ENCODE measurements at places on chromosomes 16 and 17.
A peak's percentile ranks its signal among the peaks of the same experiment; 100 is the strongest.

GRCh38 chr17:37710344-37710886 is 34.4 kb downstream of the HNF1B start:
- peak; percentile 70 for DNase-seq

DNA sequence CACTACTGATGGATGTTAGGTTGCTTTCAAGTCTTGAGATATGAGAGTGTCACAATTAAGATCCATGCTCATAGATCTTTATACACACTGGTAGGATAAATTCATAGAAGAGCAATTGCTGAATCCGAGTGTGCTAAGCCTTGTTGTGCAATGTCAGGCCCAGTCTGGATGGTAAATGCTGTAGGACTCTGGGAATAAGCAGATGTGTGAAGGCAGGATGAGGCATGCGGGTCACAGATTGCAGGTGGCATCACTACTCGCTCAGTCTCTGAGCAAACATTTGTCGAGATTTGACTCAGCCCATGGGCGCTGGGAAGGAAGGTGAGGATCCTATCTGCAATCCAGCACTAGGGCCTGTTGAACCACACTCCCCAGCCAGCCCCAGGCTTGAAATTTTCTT is 40.7 kb downstream of the TMEM186 start:
- no peak for DNase-seq

DNA sequence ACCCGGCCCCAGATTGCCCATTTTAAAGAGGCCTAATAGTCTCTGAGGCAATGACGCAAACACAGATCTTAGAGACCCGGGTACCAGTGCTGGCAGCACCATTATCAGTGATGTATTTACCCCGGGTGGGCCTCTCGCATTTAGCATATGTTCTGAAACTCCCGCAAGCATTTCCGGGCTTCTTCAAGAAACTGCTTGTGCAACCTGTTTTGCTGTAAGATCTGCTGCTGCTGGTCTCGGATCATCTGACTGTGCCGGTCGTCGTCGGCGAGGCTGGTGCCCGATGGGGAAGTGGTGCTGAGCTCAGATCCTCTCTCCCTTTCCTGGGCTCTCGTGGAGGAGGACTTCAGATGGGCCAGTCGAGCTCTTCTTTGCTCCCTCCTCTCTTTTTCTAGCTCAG is 12.5 kb downstream of the CEP295NL start:
- DNase-seq = no peak

- no peak for DNase-seq
Observed at GRCh38 chr16:11307639-11308492, 26.7 kb upstream of the PRM1 start.

DNA sequence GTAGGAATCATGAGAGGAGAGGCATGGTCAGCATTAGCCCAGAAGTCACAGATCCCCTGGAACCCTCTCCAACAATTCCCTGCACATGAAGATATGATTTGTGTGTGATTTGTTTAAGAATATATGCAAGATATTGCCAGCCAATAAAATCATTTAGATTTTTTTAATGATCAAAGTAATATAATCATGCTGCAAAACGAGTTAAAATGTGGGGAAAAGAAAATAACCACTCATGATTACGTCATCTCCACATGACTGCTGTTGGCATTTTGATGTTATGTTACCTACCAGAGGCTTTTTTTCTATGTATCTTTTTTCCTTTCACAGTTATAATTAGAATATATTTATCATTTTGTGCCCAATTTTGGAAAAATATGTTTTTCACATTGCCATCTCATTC is 22.4 kb downstream of the SLC35G3 start:
- DNase-seq = no peak

DNA sequence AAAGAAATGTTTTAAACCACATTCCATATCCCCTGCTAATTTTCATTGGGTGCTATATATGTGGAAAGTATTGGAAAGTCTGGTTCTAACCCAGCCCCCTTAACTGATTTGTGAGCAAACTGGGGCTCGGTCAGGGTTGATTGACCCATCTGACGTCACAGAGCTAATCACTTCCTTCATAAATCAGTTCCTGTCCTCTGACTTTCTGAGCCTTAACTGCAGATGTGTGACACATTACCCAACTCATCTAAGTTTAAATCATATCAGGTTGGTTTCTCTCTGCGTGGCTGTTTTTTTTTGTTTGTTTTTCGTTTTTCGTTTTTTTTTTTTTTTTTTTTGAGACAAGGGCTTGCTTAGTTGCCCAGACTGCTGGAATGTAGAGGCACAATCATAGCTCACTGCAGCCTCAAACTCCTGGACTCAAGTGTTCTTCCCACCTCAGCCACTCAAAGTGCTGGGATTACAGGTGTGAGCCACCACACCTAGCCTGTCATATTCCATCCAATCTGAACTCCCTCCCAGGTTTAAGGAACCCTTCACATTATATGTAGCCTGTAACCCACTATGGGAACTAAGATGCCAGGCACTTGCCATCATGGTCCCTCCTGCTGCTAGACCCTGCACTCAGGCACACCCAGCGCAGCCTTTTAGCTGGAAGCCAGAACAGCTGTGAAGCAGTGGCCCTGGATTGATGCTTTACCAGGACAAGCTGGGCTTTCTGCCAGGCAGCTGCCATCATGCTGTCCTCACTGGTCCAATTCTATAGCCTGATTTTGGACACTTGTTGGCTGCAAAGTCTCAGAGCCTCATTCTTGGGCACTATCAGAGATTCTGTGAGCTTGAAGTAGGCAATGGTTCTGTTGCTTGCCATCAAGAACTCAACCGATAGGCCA is 6.9 kb upstream of the BPTF start:
- DNase-seq = no peak

- DNase-seq = no peak
Observed at GRCh38 chr17:44847586-44847985, at the start of gene HIGD1B. Gene HIGD1B, plus strand, starts transcription at chr17:44847883. Its CDS starts 270 bp downstream, at chr17:44848153.

GRCh38 chr17:57918017-57918895 is 37.0 kb downstream of the CUEDC1 start:
- DNase-seq = no peak

DNA sequence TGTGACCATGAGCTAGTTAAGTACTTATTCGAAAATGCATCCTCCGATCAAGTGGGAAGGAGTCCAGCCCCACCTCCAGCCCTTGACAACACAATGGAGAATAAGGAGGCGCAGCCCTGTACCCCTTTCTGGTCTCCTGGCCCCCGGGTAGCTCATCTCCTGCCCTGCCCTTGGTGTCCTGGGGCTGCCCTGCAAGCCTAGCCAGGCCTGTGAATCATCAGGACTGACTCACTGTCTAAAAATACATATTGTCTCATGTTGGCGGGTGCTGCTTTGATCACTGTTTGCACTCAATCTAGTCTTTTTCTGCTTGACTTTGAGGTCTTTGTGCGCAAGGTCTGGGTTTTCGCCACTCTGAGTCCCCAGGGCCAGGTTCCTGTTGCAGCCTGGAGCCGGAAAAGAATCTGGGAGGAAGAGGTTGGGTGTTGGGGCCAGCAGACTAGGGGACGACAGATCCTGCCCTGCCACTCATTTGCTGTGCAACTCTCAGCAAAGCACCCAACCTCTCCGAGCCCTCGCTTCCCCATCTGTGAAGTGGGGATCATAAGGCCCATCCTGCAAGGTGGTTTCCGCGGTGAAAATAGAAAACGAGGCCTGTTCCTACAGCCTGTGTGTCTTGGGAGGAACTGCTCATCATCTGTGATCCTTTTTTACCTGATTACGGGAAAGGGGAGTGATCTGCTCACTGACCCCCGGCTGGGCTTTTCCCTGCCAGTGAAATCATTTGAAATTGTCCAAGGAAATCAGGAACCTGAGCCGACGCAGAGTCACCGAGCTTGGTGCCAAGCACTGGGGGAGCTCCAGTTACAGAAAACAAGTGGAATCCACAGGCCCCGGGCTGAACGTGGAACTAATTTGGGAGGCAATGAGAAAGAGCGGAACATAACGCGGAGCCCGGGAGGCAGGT is 230.4 kb downstream of the PARN start:
- DNase-seq = no peak

DNA sequence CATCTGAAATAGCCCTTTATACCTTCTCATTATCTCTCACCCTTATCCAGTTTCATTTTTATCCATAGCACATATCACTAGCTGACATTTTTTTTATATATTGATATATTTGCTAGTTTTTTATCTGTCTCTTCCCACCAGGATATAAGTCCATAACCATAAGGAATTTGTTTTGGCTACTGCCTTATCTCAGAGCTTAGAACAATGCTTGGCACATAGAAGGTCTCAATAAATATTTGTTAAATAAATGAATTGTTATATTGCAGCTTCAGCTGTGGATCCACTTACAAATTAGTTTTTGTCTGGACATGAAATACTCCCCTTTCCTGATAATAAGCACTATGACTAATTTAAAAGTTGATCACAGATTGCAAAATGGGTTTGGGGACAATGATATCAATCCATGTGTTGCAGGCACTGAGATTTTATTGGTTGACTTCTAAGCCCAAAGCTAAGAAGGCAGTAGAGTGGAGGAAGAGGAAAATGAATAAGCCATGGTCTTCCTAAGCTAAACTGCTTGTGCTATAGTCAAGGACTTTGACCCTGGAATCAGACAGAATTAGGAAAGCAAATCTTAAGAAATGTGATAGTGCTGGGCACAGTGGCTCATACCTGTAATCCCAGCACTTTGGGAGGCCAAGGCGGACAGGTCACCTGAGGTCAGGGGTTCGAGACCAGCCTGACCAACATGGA is 31.9 kb upstream of the YPEL2 start:
- no peak for DNase-seq

- DNase-seq = no peak
Observed at GRCh38 chr17:79137789-79138165, 63.2 kb downstream of the ENGASE start.

- DNase-seq = no peak
Observed at GRCh38 chr17:70107904-70108565, 33.0 kb downstream of the KCNJ16 start.

DNA sequence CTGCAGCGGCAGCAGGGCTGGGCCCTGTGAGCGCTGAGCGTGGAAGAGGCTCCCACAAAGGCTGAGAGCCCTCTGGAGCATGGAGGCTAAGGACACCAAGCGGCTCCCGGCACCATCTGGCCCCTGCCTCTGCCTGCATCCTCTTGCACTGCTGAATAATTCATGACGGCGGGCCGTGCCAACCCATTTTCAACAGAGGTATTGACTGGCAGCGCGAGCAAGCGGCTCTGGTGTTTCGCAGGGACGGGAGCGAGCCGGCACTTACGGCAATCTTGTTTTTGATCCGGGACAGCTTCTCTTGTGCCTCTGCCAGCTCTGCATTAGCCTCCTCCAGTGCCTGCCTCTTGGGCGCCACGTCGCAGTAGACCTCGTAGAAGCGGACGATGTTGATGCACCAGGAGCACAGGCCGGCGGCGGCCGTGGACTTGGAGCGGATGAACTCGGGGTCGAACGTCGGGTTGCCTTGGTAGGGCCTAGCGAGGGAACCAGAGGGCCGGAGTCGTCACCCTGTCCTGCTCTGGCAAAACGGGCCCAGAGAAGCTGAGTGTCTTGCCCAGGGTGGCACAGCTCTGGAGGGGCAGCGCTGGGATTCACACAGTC is 80.4 kb downstream of the PGS1 start:
- DNase-seq = no peak

DNA sequence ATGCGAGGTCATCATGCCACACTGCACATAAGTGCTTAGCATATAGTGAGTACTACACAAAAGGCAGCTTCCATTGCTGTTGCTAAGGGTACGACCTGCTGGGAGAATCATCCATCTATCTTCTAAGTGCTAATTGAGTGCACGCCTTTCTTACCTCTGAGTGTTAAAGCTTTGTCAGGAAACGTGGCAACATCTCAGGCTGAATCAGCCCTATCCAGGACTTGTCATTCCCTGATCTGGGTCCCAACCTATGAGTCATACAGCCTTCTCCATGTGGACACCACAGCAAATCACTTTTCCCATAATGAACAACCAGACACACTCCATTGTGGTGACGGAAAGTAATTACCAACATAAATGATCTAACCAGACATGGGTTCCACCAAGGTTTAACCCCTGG is 201.1 kb upstream of the MAF start:
- DNase-seq = no peak

DNA sequence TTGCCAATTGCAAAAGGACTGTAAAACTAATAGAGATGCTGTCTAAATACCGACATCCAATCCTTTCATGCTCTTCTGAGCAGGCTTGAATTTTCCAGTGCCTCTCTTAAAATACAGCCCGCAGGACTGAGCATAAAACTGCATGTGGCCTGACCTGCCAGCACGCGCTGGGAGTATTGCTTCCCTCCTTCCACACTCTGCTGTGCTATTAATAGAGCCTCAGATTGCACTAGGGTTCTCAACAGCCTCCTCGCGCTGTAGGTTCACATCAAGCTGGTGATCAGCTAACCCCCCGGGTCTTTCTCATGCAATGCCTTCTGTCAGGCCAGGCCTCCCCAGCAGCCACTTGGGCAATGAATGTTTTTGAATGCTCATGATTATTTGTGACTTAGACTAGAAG is 14.2 kb upstream of the MSI2 start:
- no peak for DNase-seq

- no peak for DNase-seq
Observed at GRCh38 chr16:24993722-24994686, 21.2 kb downstream of the ARHGAP17 start.

DNA sequence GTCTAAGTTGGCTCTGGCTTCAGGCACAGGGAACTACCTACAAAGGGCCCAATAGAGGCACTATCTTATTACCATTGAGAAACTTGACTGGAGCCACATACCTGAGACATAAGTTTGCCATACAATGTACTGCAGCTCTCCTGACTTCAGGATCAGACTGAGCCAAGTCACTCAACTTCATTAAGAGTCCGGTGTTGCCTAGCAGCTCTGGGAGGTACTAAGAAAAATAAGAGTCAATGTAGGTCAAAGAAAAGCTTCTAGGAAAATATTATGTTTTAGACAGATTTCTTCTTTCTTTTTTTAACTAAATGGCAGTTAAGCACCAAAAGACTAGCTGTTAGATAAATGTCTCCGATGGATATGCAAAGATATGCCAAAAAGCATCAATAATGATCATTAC is 5.7 kb downstream of the HEATR6 start:
- no peak for DNase-seq

DNA sequence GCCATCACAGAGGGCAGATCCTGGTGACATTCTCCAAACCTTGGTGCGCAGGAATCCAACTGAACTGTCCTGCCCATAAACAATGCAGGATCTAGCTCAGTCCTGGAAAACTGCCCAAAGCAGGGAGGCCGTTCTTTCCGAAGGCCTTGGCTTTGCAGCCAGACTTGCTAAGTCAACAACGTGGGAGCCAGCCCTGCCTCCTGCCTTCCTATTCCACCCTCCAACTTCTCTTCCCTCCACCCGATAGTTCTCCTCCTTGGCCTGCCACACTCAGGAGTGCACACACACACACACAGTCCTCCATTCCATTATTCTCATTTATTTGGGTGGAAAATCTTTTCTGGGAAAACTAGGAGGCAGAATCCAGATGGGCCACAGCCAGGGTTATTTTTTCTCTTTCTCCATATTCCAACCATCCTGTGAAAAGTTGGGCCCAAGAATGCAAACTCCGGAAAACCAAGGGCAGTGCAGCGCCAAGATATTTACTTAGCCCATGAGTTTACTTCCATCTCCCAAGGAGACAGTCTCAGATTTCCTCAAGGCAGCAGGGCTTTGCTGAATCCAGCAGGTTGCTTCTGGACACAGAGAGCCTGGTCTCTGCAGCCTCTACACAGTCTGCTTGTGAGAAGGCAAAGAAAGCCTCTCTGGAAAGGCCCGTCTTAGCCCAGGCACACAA is 15.8 kb downstream of the COPRS start:
- DNase-seq = no peak

- DNase-seq = no peak
Observed at GRCh38 chr17:63295839-63296590, 150.1 kb downstream of the CYB561 start.
